ENCODE measurements at places on chromosomes 4 and X.

GRCh38 chr4:137534516-137534915 lies 2.2 kb upstream of the PCDH18 start:
- no peak for DNase-seq

DNA sequence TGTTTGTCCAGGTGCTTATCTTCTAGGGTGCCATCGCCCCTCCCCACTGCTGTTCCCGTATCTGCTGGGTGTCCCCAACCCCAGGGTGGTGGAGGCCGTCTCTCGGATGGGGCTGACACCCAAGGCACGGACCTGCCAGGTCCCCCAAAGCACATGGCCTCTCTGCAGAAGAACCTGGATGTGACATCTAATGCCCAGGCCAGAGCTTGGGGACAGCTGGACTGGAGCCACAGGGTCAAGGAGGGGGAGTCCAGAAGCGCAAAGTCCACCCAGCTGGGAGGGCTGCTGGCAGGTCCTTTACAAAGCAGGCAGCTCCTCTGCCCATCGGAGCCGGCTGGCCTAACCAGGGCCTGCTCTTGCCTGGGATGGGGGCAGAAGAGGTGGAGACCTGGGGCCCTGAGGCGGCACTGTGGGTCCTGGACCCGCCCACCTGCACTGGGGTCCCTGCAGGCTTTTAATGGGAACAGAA lies 751 bp upstream of the DOK7 start:
- DNase-seq, result no peak

DNA sequence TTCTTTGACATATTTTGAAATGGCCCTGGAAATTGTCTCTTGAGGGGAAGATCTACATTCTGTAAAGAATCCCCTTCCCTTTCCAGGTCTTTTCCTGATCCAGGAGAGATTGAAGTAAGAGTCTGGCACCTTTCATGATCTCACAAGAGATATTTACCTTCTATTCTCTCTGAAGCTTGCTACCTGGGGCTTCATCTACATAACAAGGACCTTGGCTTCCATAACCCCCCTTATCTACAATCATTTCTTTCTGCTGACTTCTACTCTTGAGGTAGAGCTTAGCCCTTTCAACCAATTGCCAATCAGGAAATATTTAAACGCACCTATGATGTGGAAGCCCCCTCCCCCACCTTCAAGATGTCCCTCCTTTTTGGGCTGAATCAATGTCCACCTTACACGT lies 383.7 kb upstream of the MAGEB18 start:
- no peak for DNase-seq

DNA sequence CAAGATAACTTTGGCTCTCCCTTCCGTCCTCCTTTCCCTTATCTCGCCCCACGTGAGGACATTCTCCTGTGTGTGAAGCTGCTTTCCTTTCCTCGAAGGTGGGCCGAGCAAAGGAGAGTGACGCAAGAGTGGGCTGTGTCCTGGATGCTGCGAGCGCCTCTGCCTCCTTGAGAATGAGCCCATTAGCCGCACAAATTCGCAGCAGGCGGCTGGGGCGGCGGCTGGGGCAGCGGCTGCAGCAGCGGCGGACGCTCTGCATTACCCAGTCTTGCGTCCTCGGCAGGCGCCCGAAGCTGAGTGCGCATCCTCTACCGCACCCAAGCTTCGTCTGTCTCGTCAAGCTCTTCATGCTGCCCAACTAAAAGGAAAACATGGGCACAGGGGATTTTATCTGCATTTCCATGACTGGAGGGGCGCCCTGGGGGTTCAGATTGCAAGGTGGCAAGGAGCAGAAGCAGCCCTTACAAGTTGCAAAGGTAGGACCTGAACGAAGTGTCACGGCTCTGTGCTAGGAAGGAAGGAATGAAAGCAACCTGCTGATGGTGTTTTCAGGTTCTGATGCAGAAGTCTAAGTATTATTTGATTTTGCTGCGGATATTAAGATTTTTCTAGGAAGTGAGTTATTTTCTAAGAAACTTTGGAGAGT lies at the start of gene SYNPO2:
SYNPO2 (plus strand) TSS at position 189 of the 646 bp plus-strand sequence; CDS start at position 372, 183 bp downstream.
- DNase-seq, result no peak

DNA sequence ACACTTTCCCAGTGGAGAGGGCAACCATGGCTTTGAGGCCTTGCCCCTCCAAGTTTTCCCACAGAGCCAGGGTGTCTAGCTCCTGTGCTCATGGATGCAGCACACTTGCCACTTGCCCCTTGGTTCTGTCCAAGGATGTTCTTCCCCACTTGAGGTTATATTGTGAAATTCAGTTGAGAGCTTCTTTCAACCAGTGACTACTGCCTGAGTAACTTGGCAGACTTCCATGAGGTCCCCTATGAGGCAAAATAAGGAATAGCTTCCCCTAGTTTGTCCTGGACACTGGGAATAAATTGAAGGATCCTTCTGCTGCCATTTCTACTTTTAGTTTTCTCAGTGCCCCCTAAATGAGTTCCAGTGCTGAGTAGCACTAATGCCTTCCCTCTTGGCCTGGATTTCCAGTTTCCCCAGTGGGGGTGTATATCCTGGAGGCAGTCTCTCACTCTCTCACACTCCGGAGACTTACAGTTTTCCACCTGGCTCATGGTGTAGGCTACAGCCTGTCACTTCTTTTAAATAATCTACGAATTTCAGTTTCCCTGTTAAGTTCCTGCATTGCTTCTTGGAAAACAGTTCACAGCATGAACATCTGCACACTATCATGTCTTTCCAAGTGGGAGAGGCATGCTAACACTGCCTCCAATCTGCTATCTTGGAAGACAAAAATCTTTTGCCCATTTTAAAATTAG lies 36.4 kb upstream of the ADH4 start:
- no peak for DNase-seq

GRCh38 chr4:187961171-187961570 lies 34.4 kb upstream of the ZFP42 start:
- DNase-seq, result no peak

DNA sequence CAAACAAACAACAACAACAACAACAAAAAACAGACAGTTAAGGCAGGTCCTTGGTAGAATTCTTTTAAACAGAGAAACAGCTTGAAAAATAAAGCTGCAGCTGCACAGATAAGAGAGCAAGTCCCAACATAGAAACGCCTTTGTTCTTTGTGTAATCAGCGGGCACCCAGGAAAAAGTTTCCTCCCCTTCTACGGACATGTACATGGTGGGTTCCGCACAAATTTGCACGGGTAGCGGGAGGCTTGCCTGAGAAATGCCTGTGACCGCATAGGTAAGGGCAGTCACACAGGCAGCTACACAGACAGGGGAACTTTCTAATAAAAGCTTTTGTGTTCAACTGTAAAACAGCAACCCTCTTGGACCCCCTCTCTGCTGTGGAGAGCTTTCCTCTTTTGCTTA lies 25.7 kb upstream of the CT47A1 start:
- no peak for DNase-seq

- DNase-seq, result no peak
Observed at GRCh38 chrX:120001787-120002186, 58.2 kb upstream of the NKAP start.

DNA sequence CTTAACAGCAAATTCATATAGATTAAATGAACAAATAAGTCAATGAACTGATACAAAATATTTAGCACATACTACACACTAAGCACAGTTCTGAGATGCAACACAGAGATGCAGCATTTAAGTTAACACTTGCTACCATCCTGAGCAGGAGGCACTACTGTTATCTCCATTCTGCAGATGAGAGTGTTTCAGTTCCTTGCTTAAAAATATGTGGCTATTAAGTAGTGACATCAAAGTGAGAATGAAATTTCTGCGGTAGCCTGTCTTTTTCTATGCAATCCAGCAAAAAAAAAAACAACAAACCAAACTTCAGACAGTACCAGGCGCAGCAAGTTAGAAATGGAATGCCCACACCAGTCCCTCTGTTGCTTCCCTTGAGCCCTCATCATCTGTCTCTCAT lies 90.8 kb downstream of the SHISA3 start:
- DNase-seq, result no peak

DNA sequence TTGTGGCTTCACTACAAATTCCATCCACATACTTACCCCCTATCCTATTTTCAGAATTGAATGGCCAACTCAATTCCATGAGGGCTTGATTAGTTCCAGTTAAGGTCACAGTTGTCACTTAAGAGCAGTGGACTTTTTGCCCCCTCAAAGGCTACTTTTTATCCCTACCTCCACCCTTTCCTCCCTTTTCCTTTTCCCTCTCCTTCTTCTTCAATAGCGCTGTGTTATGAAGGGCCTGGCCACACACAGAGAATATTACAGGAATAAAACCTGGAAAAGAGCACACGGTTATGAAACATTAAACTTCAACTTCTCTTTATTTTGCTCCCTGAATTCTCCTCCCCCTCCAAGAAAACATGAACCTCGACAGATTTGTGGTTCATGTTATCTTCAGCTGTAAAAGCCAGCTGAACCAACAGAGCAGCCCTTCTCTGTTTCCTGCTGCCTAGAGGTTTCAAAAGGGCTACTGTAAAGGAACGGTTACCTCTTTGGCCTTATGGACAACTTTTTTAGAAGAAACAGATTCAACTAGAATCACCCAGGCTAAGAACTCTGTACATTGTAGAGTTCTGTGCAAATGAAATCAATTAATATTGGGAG lies 87.0 kb upstream of the RPL34 start:
- no peak for DNase-seq
